NCI-H1694 (cell line): ENCODE measurements at places on chromosomes 1 and 21.

DNA sequence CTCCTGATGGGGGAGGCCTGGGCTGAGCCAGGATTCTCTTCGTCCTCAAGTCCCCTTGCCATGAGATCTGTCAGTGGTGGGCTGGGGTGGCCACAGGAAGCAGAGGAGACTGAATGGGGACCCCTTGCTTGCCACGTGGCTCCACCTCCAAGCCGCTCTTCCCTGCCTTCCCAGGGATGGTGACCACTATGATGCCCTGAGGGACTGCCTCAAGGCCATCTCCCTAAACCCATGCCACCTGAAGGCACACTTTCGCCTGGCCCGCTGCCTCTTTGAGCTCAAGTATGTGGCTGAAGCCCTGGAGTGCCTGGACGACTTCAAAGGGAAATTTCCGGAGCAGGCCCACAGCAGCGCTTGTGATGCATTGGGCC lies 20.9 kb upstream of the TMEM222 start:
- no peak for DNase-seq

GRCh38 chr1:39561279-39561678 lies 15.3 kb downstream of the PABPC4 start:
- DNase-seq: no peak

- DNase-seq: no peak
Observed at GRCh38 chr1:240508950-240509349, 103.0 kb downstream of the GREM2 start.

DNA sequence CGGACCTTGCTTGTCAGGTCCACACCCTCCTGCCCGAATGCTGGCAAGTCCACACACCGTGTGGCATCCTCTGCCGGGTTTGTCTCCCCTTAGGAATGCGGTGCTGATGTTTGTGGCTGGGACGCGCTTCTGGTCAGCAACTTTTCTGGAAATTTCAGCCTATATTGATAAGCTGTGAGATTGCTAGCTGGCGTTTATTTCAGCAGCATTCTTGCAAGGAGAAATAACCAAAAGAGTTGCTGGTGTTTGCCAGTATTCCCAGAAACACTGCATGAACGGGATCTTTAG lies 601 bp downstream of the CEPT1 start:
- DNase-seq: no peak

DNA sequence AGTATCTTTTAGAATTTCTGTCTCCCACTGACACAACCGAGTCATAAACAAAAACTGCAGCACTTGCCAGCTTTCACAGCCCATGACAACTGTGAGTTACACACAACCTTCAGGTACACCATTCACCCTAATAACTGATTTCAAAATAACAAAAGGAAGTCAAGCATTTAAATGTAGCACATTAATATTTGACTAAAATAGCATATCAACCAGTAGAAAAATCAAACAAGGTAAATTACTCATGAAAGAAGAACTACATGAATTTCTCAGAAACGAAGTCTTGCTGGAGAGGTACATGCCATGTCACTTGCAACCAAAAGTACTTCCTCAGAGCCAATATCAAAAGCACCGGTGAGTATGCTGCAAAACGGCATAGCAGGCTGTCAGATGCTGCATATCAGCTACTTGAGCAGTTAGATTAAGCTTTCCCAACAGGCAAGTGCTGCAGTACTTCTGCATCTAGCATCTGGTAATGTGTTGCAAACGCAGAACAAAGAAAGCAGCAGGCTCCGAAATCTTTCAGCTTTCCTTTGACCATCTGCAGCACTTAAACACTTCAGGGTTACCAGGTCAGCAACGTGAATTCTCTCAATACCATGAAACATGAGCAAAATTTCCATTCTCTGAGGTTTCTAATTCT lies 223.2 kb downstream of the SMYD3 start:
- no peak for DNase-seq

- DNase-seq: no peak
Observed at GRCh38 chr21:34302521-34302920, 61.3 kb upstream of the KCNE2 start.

DNA sequence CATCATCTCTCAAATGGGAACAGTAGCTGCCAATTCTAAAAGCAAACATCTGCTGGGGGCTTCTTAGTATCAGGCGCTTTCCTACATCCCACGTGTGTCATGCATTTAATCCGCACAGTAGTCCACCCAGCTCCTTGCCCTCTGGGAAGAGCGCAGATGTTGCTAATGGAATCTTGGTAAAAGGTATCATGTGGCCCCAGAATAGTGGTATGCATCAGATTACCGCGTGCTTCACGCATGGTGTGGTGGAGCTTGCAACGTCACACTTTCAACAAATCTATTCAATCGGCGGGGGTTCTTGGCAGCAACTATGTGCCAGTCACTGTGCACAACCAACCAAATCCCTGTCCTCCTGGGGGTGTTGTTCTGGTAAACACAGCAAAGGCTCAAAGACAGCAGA lies 141.0 kb downstream of the HIVEP3 start:
- DNase-seq: no peak

- no peak for DNase-seq
Observed at GRCh38 chr1:30770150-30770549, 12.6 kb upstream of the LAPTM5 start.

DNA sequence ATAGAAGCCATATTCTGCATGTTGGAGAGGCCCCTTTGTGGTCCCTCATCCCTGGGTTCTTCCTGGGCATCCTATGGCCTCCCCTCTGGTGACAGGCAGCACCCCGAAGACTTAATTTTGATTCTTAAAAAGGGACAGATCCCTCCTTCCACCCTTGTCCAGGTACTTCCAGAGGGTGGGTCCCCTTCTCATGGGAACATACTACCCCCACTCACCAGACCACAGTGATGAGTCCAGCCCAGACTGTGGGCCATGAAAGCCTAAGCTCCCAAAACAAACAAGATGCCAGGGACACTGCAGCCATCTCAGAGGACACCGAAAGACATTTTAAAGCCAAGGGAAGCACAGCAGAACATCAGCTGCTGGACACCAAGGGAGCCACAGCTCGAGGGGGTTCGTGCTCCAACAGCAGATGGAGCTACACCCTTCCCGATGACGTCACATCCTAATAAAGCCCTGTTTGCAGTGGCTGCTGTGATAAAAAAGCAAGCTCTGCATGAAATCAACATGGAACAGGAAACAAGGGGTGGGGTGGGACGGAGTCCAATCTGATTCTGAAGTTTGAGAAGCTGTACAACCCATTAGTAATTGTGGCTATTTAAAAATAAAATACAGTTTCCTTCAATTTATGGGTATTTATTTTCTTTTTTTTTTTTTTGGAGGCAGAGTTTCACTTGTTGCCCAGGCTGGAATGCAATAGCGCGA lies 32.4 kb downstream of the GNB1 start:
- DNase-seq: peak; percentile 41

- no peak for DNase-seq
Observed at GRCh38 chr1:244664353-244664752, 11.4 kb downstream of the DESI2 start.

DNA sequence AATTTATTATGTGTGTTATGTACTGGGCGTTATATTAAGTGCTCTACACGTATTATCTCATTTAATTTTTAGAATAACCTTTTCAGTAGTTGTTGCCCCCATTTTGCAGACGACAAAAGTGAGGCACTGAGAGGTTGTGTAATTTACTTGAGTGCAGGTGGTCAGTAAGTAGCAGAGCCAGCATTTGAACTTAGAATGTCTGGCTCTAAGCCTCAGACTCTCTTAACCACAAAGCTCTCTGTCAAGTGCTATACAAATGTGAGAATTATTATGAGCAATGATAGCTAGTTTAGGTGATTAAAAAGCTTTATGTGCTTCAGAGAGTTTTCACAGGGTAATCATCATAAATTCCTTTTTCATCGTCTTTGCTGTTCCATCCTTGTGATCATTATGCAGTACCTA lies 96.3 kb upstream of the UBE2U start:
- DNase-seq: no peak
